ENCODE measurements at places on chromosomes 4 and X.

DNA sequence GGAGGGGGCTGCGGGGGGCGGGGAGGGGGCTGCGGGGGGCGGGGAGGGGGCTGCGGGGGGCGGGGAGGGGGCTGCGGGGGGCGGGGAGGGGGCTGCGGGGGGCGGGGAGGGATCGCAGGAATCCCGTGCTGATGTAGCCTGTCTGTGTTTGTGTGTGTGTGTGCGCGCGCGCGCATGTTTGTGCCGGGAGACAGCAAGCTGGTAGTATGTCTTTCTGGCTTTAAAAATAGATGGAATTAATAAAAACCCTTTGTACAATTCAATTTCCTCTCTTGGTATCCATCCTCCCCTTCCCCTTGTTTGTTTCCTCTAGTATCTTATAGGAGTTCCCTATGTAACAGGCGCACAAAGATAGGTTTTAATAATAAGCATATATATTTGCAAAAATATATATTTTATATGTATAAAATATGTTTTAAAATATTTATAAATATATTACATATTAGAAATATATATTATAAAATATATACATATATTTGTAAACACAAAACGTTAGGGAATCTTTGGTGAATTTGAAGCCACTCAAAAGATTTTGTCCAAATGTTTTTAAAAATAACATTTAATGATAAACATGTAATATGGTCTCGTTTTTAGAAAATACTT is 782 bp downstream of the ARHGAP24 start:
- H3K27ac ChIP-seq: peak overlapping the region; percentile 95
- no peaks in the 10 kb centered on the region for H3K27me3 ChIP-seq
- no peaks in the 10 kb centered on the region for H3K36me3 ChIP-seq
- H3K4me1 ChIP-seq: no peaks in the 10 kb centered on the region

GRCh38 chr4:152100379-152101201 is 339.8 kb upstream of the GATB start:
- no peaks in the 10 kb centered on the region for H3K4me1 ChIP-seq
- H3K27me3 ChIP-seq: no peaks in the 10 kb centered on the region
- no peak for DNase-seq
- peak overlapping the region; percentile 27 for H3K27ac ChIP-seq
- no peak overlapping the region for H3K4me3 ChIP-seq

GRCh38 chrX:118496763-118497079 is 1.1 kb downstream of the DOCK11 start:
- peak overlapping the region; percentile 73 for H3K27ac ChIP-seq
- no peaks in the 10 kb centered on the region for H3K36me3 ChIP-seq
- DNase-seq: no peak
- H3K4me3 ChIP-seq: peak overlapping the region; percentile 56
- no peaks in the 10 kb centered on the region for H3K4me1 ChIP-seq

DNA sequence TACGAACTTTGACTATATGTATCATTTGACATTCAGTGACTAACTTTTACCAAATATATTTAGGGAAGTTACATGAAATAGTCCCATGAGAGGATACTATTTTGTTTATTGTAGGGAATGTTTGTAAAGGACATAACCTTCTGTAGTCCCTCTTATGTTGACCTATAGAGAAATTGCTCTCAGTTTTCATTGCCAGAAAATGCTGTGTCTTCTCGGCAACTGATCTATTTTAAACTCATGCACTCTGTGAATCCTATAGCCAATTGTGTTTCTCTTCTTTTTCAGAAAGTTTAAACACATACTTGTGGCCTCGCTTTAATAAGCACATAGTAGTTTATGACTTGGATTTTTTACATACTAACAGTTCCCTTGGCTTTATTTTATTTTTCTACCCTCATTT is 38.2 kb downstream of the DMP1 start:
- H3K27me3 ChIP-seq: no peaks in the 10 kb centered on the region
- DNase-seq: no peak
- H3K4me3 ChIP-seq: no peak overlapping the region
- H3K27ac ChIP-seq: no peak overlapping the region

- no peak overlapping the region for H3K4me3 ChIP-seq
- DNase-seq: no peak
- H3K36me3 ChIP-seq: no peaks in the 10 kb centered on the region
- H3K27ac ChIP-seq: no peak overlapping the region
- no peaks in the 10 kb centered on the region for H3K4me1 ChIP-seq
Measured at GRCh38 chr4:29927895-29928294, 792.3 kb upstream of the PCDH7 start.

GRCh38 chrX:81120258-81120935 is 81.3 kb downstream of the HMGN5 start:
- no peaks in the 10 kb centered on the region for H3K4me1 ChIP-seq
- H3K4me3 ChIP-seq: peak overlapping the region; percentile 51
- no peak for DNase-seq
- H3K27me3 ChIP-seq: no peaks in the 10 kb centered on the region
- no peak overlapping the region for H3K27ac ChIP-seq

GRCh38 chr4:119031218-119031617 is 104.4 kb upstream of the MYOZ2 start:
- no peak overlapping the region for H3K4me3 ChIP-seq
- peaks cover 30% of the 10 kb centered on the region for H3K36me3 ChIP-seq
- H3K27me3 ChIP-seq: no peaks in the 10 kb centered on the region
- H3K4me1 ChIP-seq: no peaks in the 10 kb centered on the region

DNA sequence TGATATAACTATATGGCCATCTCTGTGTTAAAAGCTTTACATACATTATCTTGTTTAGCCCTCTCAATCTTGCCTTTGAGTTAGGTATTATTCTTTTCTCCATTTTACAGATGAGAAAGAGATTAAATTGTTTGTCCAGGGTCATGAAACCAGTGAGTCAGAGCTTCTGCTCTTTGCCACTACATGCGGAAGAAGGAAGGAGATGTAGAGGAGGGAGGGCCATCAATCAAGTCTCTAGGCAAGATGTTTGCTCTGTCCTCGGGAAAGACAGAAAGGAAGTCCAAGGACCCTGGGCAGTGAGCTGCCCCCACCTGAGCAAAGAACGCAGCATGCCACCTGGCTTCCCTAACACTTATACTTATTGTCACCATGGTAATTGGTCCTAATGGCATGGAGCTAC is 133.7 kb upstream of the IL1RAPL2 start:
- H3K27me3 ChIP-seq: no peaks in the 10 kb centered on the region
- no peaks in the 10 kb centered on the region for H3K36me3 ChIP-seq
- H3K27ac ChIP-seq: no peak overlapping the region
- no peak overlapping the region for H3K4me3 ChIP-seq
- no peak for DNase-seq
- H3K4me1 ChIP-seq: no peaks in the 10 kb centered on the region

- H3K27me3 ChIP-seq: no peaks in the 10 kb centered on the region
- H3K4me3 ChIP-seq: no peak overlapping the region
- no peak for DNase-seq
- peaks cover 10% of the 10 kb centered on the region for H3K4me1 ChIP-seq
- no peak overlapping the region for H3K27ac ChIP-seq
- no peaks in the 10 kb centered on the region for H3K36me3 ChIP-seq
Measured at GRCh38 chr4:52962721-52963120, 100.6 kb downstream of the RASL11B start.

DNA sequence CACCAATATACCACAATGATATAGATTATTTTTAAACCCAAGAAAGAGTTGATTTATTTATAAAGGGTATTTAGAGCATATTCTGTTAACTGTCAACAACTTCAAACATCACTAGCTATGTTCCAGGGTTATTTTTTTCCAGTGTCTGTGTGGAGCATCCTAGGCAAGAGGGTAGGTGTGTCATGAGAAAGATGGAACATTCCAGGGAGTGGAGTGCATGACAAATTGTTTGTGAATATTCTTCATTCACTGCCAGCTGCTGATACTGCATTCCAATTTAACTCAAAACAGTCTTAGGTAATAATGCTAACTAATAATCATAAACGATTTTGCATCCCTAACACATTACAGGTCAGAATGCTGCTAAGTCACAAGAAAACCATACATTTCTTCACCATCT is 148.7 kb upstream of the RASGEF1B start:
- H3K36me3 ChIP-seq: no peaks in the 10 kb centered on the region
- H3K27me3 ChIP-seq: no peaks in the 10 kb centered on the region
- H3K27ac ChIP-seq: no peak overlapping the region
- no peaks in the 10 kb centered on the region for H3K4me1 ChIP-seq
- H3K4me3 ChIP-seq: no peak overlapping the region

- no peak for DNase-seq
- H3K27me3 ChIP-seq: no peaks in the 10 kb centered on the region
- H3K27ac ChIP-seq: no peak overlapping the region
- H3K4me1 ChIP-seq: peaks cover 4% of the 10 kb centered on the region
Measured at GRCh38 chr4:138190452-138190858, 51.7 kb downstream of the SLC7A11 start.

DNA sequence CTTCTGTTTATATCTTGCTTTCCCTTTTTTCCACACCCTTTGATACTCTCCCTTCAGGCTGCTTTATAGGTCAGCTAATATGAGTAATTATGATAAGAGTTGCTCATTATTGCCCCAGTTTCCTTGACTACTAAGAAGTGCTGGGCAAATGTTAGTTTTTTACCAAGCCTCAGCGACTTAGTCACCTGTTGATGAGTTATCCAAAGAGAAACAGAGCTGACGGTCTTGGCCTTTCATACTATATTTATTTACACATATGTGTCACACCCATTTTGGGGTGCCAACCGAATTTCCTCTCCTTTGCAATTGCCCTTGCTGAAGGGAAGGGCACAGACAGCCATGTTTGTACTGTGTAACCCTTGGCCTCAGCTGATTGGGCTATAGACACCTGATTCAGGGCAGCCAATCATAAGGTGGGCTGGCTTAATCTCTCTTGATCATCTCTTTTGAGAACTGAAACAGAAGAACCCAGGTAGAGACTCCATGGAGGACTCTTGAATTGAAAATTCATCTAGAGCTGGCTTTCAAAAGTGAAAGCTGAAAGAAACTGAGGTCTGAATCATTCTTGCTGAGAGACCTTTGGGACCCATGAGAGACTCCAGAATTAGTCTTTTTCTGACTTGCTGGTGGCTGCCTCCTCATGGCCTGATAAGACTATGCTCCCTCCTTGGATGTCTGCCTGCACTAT is 111.7 kb upstream of the RPS6KA3 start:
- no peaks in the 10 kb centered on the region for H3K27me3 ChIP-seq
- H3K4me1 ChIP-seq: no peaks in the 10 kb centered on the region
- H3K27ac ChIP-seq: no peak overlapping the region
- DNase-seq: no peak
- no peaks in the 10 kb centered on the region for H3K36me3 ChIP-seq

All from right atrium auricular region (tissue), 2 donors.